ENCODE measurements at places on chromosomes 12 and 14. TPM values are rescaled to one million over a fixed set of nuclear protein-coding genes. Genes with fewer than 3 reads are reported as not detected.

DNA sequence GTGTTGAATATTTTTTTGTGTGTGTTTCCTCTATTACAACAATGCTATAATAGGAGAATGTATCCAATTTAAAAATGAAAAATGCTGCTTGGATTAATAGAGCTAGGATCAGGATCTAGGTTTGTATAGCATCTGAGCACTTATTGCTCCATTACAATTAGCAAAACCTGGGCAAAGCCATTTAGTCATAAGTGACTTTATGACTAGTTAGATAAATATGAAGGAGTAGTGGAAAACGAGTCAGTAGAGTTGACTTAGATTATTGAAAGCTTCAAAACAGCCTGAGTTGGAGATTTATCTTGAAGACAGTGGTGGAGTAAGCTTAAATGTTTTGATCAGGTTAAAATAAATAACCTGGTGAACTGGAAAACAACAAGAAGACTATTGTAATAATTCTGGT lies 2.8 kb downstream of the MED21 start:
- no peak overlapping the region for H3K4me3 ChIP-seq
- H3K27ac ChIP-seq: peak overlapping the region; percentile 19
- no peak for DNase-seq
- H3K36me3 ChIP-seq: peaks cover 18% of the 10 kb centered on the region

DNA sequence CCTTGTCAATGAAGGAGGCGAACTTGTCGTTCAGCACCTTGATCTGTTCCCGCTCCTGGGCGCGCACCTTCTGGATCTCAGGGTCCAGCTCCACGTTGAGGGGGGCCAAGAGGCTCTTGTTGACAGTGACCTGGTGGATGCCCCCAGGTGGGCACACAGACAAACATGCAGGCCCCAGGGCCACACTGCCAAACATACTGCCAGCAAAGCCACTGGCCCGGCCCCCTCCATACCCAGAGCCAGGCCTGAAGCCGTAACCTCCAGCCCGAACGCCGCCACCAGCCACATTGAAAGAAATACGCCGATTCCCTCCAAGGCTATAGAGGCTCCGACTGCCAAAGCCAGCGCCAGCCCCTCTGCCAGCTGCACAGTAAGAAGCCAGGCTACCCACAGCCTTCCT lies 337 bp downstream of the KRT74 start:
- no peak overlapping the region for H3K4me3 ChIP-seq
- peaks cover 37% of the 10 kb centered on the region for H3K27me3 ChIP-seq
- H3K27ac ChIP-seq: no peak overlapping the region
- no peaks in the 10 kb centered on the region for H3K4me1 ChIP-seq
- no peak for DNase-seq
- no peaks in the 10 kb centered on the region for H3K36me3 ChIP-seq

Gene MSI1
- 27.7 TPM for total RNA-seq

DNA sequence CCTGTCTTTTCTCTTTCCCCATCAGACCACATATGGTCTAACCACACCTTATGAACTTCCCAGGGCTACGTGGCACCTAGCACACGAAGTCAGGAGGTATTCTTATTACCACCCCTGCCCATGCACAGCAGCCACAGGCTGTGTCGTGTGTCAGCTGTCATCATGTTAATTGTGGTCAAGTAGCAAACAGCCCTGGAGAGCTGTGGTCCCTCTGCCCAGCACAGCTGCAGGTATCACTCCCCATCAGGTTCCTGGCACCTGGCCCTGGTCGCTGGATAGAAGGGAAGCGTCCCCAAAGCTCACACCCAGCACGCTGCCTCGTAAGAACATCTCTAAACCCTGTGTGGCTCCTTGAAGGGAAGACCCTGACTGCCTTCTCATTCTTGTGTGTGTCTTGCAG lies 45.4 kb downstream of the CLMN start:
- H3K27me3 ChIP-seq: no peaks in the 10 kb centered on the region
- DNase-seq: no peak
- H3K4me1 ChIP-seq: peaks cover 18% of the 10 kb centered on the region
- H3K36me3 ChIP-seq: peaks cover 23% of the 10 kb centered on the region
- peak overlapping the region; percentile 86 for H3K27ac ChIP-seq

GRCh38 chr14:31122098-31122611 lies 85.4 kb downstream of the HECTD1 start:
- peaks cover 38% of the 10 kb centered on the region for H3K36me3 ChIP-seq
- H3K4me1 ChIP-seq: no peaks in the 10 kb centered on the region
- H3K27me3 ChIP-seq: no peaks in the 10 kb centered on the region
- no peak overlapping the region for H3K4me3 ChIP-seq
- DNase-seq: no peak
- no peak overlapping the region for H3K27ac ChIP-seq

Gene SOCS2
- 13.9 TPM for total RNA-seq

- H3K4me3 ChIP-seq: no peak overlapping the region
- peak overlapping the region; percentile 7 for H3K27ac ChIP-seq
- no peaks in the 10 kb centered on the region for H3K27me3 ChIP-seq
Observed at GRCh38 chr12:88623777-88624548, 43.7 kb upstream of the KITLG start.
